ENCODE measurements at places on chromosomes 11 and 22. TPM values are rescaled to one million over a fixed set of nuclear protein-coding genes. Genes with fewer than 3 reads are reported as not detected.

The CCDC73 gene
- total RNA-seq, result not detected

The PTGDR2 gene
- not detected for total RNA-seq

DNA sequence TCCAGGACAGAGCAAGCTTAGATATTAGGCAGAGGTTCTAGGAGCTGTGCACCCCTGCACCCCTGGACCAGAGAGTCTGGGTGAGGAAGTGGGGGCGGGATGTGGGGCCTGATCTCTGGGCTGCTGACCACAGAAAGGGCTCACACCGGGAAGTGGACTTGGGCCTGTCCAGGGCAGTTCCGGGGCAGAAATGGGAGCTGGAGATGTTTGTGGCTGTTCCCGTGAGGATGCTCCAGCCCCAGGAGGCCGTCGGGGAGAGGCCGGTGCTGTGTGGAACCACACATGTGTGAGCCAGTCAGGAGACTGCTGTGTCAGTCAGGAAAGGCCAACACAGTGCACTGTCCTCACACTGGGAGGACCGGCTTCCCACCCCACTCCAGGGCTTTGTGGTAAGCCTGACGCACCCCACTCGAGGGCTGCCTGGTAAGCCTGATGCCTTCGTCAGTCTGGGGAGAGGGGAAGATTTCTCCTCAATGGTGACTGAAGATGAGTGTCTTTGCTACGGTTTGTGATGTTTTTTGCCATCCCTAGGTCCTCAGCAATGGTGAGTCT is 741.0 kb downstream of the BRD1 start:
- no peak for DNase-seq

DNA sequence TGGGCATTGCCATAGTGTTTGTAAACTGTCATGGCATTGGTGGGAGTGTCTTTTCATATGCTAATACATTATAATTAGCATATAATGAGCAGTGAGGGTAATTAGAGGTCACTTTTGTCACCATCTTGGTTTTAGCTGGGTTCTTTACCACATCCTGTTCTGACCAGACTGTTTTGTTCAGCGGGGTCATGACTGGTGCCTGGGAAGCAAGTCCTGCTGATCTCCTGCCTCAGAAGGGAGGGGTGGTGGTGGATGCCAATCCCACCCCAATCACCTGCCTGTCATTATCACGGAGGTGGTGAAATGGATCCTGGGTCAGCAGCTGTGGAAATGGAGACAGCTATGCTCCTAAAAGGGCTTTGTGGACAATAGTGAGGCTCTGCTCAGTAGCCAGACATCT is 31.2 kb downstream of the IL18 start:
- no peak for DNase-seq

DNA sequence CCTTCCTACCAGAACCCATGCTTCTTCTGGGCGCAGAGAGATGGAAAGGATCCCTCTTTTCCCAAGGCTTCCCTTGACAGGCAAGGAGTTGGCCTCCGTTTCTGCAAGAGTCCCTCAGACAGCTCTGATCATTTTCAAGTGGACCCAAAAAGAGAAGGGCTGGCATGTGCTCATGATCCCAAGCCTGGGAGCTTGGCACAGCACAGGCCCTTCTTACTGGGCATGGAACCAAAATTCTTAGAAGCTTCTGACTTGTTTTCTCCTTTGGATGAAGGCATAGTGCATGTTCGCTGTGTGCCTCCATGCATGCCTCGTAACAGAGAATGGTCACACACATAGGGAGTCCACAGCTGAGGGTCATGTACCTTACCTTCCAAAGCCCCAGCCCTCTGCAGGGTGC is 449.6 kb downstream of the MIAT start:
- DNase-seq, result no peak

The MIOX gene
- 0.32 TPM for total RNA-seq

DNA sequence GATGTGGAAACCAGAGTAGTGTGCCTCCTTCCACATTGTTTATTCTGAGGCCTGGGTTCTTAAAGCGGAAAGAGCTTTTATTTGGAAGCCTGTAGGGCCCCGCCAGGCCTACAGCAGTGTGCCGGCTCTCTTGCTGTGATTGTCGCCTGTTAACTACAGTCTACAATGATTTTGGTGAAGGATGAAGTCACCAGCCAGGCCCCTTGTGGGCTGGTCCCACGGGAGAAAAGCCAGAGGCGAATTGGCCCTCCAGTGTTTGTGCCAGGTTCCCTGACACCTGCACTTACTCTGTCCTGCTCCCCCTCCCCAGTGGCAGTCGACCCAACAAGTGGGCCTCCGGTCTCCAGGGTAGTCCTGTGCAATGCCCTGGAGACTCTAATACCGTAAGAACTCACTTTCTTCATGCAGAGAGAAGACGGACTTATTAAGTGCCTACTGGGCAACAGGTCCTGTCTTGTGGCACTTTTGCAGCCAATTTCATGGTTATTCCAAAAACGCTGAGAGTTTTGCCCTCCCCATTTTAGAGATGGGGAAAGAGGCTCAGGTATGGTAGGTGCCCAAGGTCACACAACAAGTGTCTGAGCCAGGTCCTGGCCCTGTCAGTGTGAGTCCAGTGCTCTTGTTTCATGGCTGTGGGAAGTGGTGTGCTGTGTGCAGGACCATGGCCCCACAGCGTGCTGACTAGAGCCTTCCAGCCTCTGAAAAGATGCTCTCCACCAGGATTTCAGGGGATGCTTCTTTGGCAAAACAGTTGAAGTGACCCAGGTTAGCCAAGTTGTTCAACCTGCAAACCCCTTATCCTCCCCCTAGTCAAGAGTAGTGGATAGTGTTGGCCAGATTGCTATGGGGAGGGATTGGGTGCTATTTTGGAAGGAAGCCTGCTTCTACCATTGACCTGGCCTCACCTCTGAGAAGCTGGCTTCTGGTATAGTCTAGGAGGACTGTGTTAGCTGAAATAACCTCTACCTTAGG is 1.4 kb downstream of the MICAL2 start:
- DNase-seq, result peak; percentile 30

GRCh38 chr11:43853781-43854180 is 26.9 kb upstream of the ALKBH3 start:
- DNase-seq, result peak; percentile 76

DNA sequence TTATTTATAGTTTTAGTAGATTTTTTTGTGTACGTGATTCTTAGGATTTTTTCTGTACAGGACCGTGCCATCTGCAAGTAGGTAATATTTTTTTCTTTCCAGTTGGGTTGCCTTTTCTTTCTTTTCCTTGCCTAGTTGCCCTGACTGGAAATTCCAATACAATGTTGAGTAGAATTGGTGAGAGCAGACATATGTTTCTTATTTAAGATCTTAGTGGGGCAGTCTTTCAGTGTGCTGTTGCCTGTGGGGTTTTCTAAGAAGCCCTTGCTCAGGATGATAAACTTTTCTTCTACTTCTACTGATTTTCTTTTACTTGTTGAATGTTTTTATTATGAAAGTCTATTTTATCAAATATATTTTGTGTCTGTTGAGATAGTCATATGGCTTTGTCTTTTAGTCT is 33.0 kb downstream of the ATXN10 start:
- DNase-seq, result no peak

DNA sequence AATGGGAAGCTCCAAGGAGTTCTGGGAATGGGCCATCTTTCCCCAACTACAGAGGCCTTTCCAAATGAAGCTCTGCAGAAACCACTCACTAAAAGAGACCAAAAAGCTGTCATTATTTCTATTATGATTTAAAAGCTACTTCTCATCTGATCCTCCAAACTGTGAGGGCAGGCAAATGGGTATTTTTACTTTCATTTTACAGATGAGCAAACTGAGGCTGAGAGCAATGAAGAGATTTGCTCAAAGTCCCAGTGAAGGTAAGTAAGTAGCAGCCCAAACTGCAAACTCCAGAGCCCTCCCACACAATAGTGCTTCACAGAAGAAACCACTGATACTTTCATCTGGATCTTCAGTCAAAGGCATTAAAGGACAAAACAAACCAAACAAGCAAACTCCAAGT is 1.4 kb downstream of the RSPH14 start:
- DNase-seq, result no peak

GRCh38 chr11:124736736-124737135 is 3.0 kb upstream of the NRGN start:
- DNase-seq, result no peak

The OR51S1 gene
- not detected for total RNA-seq

The HBD gene
- not detected for total RNA-seq

The RBMXL2 gene
- not detected for total RNA-seq

The B4GALNT4 gene
- total RNA-seq, result 16.2 TPM

GRCh38 chr11:120900643-120901042 is 123.3 kb upstream of the TBCEL start:
- no peak for DNase-seq

DNA sequence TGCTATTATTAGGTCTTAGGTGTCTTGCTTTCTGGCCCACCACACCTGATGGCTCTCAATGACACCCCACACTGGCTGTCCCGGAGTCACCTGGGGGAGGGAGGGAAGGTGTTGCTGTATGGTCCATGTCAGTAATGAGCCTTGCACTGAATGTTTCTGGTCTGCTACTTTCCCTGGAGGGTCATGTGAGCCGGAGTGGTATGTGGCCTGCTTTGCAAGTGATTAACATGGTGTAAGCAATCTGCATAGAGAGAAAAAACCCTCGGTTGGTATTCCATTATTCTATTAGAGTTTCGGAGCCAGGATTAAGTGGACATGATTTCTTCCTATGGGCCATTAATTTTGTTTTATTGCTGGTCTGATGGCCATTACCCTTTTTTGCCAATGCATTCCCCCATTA is 63.9 kb downstream of the PKNOX2 start:
- no peak for DNase-seq

- DNase-seq, result no peak
These were observed 87.7 kb upstream of the NECTIN1 start for GRCh38 chr11:119816660-119817059.

The SHISAL1 gene
- total RNA-seq, result 3.9 TPM

DNA sequence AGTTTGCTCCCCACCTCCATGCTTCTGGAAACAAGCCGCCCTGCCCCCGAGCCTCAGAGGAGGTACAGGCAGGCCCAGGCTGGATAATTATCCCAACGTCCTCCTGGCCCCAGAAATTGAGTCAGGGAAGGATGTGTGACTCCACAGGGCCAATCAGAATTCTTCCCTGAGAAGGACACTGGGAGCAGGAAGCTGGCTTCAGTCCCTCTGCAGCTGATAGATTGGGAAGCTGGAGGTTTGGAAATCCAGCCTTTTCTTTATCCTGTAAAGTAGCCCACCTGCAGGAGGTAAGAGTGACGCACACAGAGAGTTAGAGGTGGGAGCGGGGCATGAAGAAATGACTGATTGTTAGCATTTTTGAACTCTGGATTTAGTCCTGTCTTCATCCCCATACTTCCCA is 97.5 kb upstream of the CD82 start:
- no peak for DNase-seq

GRCh38 chr11:34907934-34908593 is 8.1 kb downstream of the APIP start:
- DNase-seq, result no peak

DNA sequence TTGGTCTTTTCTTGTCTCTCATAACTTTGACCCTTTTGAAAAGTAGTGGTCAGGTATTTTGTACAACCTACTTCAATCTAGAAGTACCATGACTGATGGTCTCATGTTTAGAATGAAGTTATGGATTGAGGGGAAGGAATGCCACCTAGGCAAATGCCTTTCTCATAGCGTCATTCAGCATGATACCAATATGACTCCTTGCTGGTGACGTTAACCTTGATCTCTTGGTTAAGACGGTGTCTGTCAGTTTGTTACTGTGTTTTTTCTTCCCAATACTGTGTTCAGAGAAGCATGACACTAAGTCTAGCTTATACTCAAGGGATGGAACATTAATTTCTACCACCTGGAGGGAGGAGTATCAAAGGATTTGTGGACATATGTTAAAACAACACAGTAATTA is 130.9 kb downstream of the KIF18A start:
- DNase-seq, result peak; percentile 8

DNA sequence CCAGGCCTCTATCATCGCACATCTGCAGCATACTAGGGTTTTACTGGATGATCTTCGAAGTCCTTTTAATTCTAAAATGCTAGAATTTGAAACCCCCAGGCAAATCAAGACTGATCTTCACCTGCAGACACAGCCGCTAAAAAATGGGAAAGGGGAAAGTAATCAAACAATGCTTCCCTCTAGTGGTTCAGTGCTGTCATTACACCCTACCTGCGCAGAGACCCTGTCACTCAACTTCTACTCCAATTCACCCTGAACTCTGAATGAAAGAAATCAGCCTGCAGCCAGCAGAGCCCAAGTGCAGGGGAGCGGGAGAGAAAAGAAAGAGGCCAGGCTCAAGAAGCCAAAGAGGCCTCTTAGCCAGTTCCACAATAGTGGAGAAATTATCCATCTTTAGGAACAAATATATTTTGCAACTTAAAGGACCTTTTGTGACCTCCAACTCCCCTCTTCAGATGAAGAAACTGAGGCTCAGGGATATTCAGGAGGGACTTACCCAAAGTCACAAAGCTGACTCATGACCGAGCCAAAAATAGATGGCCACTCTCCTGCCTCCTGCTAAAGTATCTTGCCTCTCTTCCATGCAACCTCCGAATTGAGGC is 33.0 kb downstream of the SERGEF start:
- DNase-seq, result no peak

DNA sequence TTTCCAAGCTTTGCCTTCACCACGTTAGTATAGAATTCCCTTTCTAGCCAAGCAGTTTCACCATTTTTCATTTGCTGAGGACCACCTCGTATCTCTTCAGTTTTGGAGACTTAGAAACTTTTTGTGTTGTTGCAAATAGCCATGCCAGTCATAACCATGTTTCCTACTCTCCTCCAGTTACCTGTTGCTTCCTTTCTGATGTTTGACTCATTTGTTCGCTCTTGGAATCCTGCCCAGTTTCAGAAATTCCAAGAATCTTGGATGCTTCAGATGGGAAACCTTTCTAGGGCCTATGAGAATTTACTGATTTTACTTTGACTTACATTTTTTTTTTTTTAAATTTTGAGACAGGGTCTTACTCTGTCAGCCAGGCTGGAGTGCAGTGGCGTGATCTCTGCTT is 65.4 kb downstream of the PPP6R3 start:
- peak; percentile 59 for DNase-seq

The OR8G5 gene
- not detected for total RNA-seq

DNA sequence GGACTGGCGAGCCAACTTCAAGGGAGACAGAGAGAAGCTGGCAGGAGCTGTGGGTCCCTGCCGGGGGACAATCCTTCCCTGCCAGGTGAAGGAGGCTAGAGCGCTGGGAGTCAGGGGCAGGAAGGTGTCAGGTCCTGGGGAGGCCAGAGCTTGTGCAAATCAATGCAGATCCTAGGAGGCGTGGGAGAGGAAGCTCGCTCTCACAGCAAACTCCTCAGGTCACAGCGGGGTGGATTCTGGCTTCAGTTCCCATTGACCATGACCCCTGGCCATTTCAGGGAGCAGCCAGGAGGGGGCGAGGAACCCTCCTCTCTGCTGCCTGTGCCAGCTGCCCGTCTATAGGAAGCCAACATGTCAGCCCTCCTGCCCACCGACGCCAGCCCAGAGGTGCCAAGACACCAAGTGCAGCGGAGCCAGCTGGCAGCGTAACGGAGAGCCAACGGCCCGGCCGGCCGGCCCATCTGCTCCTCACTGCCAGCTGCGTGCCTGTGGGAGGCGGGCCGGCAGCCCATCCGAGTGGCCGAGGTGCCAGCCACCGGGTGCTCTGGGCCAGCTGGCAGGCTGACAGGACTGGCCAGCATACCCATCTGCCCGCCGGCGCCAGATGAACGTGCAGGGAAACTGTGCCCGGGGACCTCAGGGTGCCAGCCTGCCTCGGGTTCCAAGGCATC is 374.8 kb downstream of the MIAT start:
- no peak for DNase-seq

All from mammary epithelial cell (primary cell).